Activated B cell treated with CpG ODN at 0.5 μM for 24 hours (primary cell): ENCODE measurements at places on chromosomes 1 and 21. TPM values are rescaled to one million over a fixed set of nuclear protein-coding genes. Genes with fewer than 3 reads are reported as not detected.

The UMODL1 gene
- total RNA-seq: 0.04 TPM in 1 of 2 replicates, not detected in the other

The PLEKHN1 gene
- 1.3 and 1.4 TPM in 2 replicates for total RNA-seq

GRCh38 chr1:12762766-12763165, 10.8 kb upstream of the PRAMEF12 start:
- no peak overlapping the region for H3K4me3 ChIP-seq
- no peaks in the 10 kb centered on the region for H3K4me1 ChIP-seq
- DNase-seq: no peak
- peaks cover 7% of the 10 kb centered on the region for H3K27me3 ChIP-seq
- no peaks in the 10 kb centered on the region for H3K36me3 ChIP-seq

GRCh38 chr1:175138579-175138978, 54.0 kb downstream of the KIAA0040 start:
- peaks cover 21% of the 10 kb centered on the region for H3K27me3 ChIP-seq
- H3K4me1 ChIP-seq: peaks cover 18% of the 10 kb centered on the region
- no peak overlapping the region for H3K27ac ChIP-seq
- H3K4me3 ChIP-seq: no peak overlapping the region

DNA sequence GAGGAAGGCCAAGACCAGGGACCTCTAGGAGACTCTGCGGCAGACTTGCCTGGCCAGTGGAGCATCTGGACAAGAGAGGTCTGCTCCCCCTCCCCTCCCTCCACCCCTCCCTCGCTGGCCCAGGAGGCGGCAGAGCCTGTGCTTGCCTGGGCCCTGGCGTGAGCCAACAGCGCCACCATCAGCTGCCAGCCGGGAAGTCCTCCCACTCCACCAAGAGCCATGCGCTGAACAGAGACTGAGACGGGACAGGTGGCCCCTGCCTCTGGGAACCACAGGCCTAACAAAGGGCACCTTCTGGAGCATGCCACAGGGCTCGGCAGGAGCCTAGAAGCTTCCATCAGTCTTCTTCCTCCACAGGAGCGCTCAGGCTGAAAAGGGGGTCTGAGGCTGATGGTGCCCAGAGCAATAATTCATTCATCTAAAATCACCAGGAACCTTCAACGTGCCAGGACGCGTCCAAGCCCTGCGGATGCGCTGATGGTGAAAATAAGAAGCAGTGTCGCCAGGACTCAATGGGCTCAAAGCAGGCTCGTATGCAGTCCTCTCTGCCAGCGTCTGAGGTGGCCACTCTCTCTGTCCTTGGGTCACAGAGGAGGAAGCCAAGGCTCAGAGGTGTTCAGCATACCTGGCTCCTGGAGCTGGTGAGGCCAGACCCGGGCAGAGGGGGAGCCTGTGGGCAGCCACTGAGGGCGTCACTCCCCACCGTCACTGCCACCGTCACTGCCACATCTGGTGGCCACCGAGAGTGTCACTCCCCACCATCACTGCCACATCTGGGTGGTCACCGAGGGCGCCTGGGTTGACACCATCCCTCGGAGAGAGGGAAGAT, 161.2 kb downstream of the NPHP4 start:
- H3K4me3 ChIP-seq: no peak overlapping the region
- no peak overlapping the region for H3K27ac ChIP-seq
- no peaks in the 10 kb centered on the region for H3K36me3 ChIP-seq
- no peak for DNase-seq
- H3K4me1 ChIP-seq: no peaks in the 10 kb centered on the region
- H3K27me3 ChIP-seq: no peaks in the 10 kb centered on the region

GRCh38 chr1:5746611-5747425, 245.4 kb downstream of the NPHP4 start:
- no peak overlapping the region for H3K27ac ChIP-seq
- peaks cover 5% of the 10 kb centered on the region for H3K27me3 ChIP-seq
- H3K36me3 ChIP-seq: no peaks in the 10 kb centered on the region
- H3K4me3 ChIP-seq: no peak overlapping the region

DNA sequence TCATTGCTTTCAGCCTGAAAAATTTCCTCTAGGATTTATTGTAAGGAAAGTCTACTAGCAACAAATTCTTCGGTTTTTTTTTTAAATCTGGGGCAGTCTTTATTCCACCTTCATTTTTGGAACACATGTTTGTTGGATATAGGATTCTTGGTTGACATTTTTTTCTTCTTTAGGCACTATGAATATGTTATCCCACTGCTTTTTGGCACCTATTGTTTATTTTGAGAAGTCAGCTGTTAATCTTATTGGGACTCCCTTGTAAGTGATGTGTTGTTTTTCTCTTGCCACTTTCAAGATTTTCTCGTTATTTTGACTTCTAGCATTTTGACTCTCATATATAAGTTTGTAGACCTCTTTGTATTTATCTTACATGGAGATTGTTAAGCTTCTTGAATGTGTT, 99.3 kb downstream of the NPHS2 start:
- no peak overlapping the region for H3K4me3 ChIP-seq
- H3K27ac ChIP-seq: no peak overlapping the region
- peaks cover 6% of the 10 kb centered on the region for H3K36me3 ChIP-seq
- no peak for DNase-seq

DNA sequence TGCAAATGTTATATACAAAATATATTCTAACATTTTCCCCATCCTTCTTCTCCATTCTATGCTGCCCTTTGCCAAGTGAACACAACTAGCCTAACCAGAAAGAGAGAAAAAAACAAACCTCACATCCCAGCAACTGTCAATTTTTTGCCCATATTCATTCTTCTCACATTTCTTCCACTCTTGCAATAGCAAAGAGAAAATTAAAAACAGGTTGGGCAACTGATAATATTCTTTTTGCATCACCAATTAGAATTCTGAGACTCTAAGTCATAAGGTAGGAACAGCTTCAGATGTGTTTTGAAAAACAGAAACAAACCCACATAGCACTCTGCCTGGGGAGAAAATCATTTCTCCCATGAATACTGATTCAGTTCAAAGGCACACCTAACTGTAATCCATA, 25.2 kb upstream of the EXO1 start:
- no peaks in the 10 kb centered on the region for H3K27me3 ChIP-seq
- no peak for DNase-seq
- no peak overlapping the region for H3K4me3 ChIP-seq
- H3K36me3 ChIP-seq: no peaks in the 10 kb centered on the region

The FALEC gene
- 1.1 TPM in 1 of 2 replicates, not detected in the other for total RNA-seq

The CDK18 gene
- 1.9 and 2.6 TPM in 2 replicates for total RNA-seq

DNA sequence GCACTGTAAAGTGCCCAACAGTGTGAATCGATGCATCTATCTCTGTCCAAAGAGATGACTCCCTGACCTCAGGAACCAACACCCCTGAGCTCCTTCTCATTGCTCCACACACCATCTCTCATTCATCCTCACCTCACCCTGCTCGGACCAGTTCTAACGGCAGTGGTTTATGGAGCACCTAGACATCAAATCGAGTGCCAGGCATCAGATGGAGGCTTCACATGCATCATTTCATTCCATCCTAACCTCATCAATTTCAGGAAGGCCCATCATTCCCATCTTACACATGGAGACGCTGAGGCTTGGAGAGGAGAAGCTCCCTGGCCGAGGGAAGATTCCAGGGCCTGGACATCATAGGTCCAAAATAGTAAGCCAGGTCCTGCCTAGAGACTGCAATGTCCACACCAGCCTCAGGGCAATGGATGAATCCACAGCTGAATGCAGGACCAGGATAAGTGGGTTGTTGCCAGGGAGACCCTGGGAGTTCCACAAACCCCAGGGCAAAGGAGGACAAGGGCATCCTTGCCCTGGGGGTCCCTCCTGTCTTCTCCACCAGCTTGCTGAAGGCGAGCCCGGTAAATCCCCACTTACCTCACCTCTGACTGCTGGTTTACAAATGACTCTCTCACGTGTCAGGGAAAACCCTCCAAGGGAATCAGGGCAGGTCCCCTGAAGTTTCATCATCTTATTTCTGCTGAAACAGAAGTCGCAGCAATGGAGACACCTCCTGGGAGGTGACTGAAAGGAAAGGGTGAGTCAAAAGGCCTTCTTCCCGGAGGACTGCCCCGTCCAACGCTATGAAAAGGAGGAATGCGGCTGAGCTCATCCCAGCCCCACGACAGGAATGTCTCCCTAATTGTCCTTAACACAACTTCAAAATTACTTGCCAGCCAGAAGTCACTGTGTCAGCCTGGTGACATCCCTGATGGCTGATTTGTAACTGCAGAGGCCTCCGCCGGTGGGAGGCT, 9.0 kb upstream of the IFFO2 start:
- peak overlapping the region; percentile 24 for H3K27ac ChIP-seq
- H3K27me3 ChIP-seq: peaks cover 9% of the 10 kb centered on the region
- no peak overlapping the region for H3K4me3 ChIP-seq
- DNase-seq: no peak
- no peaks in the 10 kb centered on the region for H3K36me3 ChIP-seq

DNA sequence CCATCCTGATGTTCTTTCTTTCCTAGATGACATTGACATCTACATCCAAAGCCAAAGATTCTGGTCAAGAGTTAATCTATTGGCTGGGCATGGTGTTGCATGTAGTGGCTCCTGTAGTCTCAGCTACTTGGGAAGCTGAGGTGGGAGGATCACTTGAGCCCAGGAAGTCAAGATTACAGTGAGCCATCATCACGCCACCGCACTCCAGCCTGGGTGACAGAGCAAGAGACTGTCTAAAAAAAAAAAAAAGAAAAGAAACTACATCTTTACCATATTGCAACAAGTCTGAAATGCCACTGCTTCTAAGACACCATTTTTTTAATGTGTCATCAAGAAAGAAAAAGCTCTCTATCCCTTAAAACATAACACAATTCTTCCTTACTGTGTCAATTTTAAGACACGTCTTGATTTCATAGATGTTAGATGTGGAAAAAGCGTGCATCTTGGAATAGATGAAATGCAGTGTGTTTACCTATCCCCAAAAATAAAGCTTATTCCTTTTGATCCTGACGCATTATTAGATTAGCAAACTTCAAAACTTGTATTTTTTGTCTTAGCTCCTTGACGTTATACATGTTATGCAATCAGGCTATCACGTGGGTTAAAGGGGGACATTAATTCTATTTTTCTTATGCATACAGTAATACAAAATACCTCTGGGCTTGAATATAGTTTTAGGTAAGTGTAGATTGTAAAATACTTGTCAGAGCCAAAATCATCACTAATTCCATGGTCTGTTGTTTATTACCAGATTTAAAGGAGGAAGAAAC, 46.3 kb downstream of the ELAPOR1 start:
- no peak overlapping the region for H3K4me3 ChIP-seq
- H3K4me1 ChIP-seq: peaks cover 11% of the 10 kb centered on the region

- no peak for DNase-seq
- H3K27me3 ChIP-seq: no peaks in the 10 kb centered on the region
- H3K27ac ChIP-seq: no peak overlapping the region
- no peaks in the 10 kb centered on the region for H3K36me3 ChIP-seq
Observed at GRCh38 chr1:215600258-215600792, 33.2 kb downstream of the KCTD3 start.

- no peaks in the 10 kb centered on the region for H3K36me3 ChIP-seq
- H3K4me3 ChIP-seq: no peak overlapping the region
- peaks cover 11% of the 10 kb centered on the region for H3K4me1 ChIP-seq
- DNase-seq: no peak
Observed at GRCh38 chr1:3692598-3692997, 40.3 kb downstream of the TP73 start.

The LYPD8 gene
- total RNA-seq: not detected in 2 replicates

GRCh38 chr1:28517649-28517999, 11.8 kb downstream of the RCC1 start:
- H3K4me3 ChIP-seq: peak overlapping the region; percentile 86
- peaks cover 34% of the 10 kb centered on the region for H3K36me3 ChIP-seq
- H3K27me3 ChIP-seq: no peaks in the 10 kb centered on the region

DNA sequence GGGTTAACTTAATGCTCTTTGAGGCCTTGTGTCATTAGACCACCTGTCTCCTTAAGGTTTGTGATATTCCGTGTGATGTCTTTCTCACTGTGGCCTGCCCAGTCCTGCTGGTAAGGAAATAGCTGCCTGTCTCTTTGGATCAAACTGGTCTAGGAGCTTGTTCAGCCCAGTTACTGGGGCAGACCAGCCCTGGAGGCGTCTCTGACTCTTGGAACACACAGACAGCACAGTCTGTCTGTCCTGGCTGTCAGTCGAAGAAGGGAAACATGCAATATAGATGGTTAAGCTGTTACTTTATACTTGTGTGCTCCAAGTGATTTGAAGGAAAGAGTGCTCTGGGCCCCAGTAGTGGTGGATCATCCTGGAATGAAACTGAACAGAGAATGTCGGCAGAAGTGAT, 20.4 kb downstream of the PBX1 start:
- no peak overlapping the region for H3K4me3 ChIP-seq
- no peak for DNase-seq
- H3K27me3 ChIP-seq: no peaks in the 10 kb centered on the region
- H3K36me3 ChIP-seq: no peaks in the 10 kb centered on the region

DNA sequence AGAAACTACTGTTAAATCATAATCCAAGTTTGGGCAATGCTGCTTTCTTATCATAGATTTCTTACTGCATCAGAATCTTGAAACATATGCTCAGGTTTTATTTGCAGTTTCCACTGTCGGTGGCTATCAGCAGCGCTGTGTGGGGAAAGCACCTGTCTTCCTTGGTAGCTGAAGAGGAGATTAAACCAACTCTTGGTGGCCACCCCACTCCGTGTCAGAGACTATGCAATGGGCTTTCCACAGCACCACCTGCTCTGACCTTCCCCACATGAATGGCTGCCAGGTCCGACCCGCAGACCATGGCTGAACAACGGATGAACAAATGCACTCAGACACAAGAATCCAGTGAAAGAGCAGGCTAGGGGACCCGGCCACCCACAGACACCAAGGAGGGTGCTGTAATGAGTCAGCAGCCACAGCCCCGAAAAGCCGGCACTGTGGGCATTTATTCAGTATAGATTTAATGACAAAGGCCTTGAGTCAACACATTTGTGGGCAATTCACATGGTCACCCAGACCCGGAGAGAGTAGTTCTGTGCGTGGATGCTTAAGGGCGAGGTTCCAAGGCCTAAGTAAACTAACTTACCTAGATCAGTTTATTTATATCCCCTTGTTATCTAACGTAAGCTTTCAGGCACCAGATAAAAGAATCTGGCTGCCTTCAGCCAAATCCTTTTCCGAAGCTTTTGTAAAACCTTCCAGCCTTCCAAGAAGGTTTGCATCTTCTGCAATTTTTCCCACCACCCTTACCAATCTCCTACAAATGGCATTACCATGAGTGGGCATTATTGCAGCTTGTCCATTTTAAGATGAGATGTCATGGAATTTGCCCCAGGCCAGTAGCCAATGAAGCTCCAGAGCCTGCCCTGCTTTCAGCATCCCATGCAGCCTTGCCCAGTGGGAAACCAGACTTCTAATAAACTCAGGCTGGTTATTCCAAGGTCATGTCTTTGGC, 82.7 kb downstream of the HLCS start:
- H3K27ac ChIP-seq: no peak overlapping the region
- H3K36me3 ChIP-seq: peaks cover 38% of the 10 kb centered on the region
- no peak for DNase-seq
- no peak overlapping the region for H3K4me3 ChIP-seq
- no peaks in the 10 kb centered on the region for H3K27me3 ChIP-seq

- H3K4me1 ChIP-seq: no peaks in the 10 kb centered on the region
- peaks cover 26% of the 10 kb centered on the region for H3K27me3 ChIP-seq
- H3K4me3 ChIP-seq: no peak overlapping the region
- no peaks in the 10 kb centered on the region for H3K36me3 ChIP-seq
Observed at GRCh38 chr1:207024202-207025145, 8.1 kb downstream of the C1orf116 start.

- no peak overlapping the region for H3K4me3 ChIP-seq
- no peak overlapping the region for H3K27ac ChIP-seq
- H3K4me1 ChIP-seq: no peaks in the 10 kb centered on the region
- no peaks in the 10 kb centered on the region for H3K27me3 ChIP-seq
Observed at GRCh38 chr1:98104289-98104688, 183.5 kb upstream of the DPYD start.

- no peaks in the 10 kb centered on the region for H3K36me3 ChIP-seq
- no peak for DNase-seq
- no peak overlapping the region for H3K27ac ChIP-seq
- H3K4me1 ChIP-seq: peaks cover 8% of the 10 kb centered on the region
- H3K4me3 ChIP-seq: no peak overlapping the region
Observed at GRCh38 chr1:87766737-87767136, 438.1 kb downstream of the LMO4 start.
